GM03348 (cell line): ENCODE measurements at places on chromosomes 7 and 10.

DNA sequence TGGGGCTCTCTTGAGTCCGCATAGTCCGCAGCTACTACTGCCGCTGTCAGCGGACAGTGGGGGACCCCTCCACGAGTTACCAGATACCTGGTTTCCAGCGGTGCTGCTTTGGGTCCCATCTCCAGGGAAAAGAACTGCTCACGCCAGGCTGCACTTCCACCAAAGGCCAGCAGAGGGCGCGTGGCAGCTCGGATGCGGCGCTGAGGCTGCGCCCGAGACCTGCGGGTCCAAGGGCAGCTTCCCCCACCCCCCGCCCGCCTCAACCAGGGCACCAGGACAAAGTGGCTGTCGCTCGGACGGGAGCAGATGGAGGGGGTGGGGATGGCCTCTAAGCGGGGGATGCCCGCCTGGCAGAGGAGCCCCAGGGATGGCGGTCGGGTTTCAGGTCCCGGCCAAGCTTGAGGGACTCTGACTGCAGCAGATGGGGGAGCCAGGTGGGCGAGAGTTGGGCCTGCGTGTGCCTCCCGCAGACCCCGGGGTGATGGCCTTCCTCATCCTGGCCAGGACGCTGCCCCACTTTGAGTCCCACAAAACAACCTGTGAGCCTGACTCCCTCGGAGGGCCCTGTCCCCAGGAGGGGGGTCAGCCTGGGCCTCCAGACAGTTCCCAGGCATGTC, 23.8 kb upstream of the ZNF735 start:
- no peak for DNase-seq

DNA sequence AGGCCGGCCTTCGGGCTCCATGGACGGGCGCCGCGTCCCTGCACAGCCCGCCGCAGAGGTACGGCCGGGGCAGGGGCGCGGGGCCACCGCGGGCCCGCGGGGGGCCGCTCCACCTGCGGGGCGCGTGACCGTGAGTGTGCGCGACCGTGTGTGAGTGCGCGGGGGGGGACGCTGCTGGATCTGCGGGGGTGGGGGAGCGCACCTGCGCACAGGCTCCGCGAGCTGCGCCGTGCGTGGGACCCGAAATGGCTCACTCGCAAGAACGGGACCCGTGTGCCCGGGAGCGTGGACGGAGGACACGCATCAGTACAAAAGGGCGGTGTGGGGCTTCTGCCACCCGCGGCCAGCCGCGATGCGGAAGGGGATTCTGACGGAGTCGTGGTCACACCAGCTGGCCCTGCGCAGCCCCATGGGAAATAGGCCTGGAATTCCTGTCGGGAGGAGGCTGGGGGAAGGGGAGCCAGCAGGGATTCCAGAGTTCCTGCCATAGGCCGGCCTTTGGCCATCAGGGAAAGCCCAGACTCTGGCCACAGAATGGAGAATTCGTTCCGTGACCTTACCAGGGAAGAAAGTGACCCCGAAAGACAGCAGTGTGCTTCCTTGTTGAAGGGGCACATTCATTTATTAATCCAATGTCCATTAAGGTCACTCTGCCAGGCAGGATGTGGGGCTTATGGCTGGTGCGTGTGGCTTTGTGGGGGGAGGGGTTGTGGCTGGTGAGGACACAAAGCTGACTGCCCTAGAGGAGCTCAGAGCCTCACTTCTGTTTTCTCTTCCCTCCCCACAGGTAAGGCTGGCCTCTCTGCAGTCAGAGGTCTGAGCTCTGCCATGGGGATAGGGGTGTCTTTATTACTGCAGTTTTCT, 494 bp downstream of the REPIN1 start:
- DNase-seq, result peak; percentile 85

GRCh38 chr10:124453960-124454610, 4.2 kb upstream of the NKX1-2 start:
- DNase-seq, result no peak

GRCh38 chr10:97529685-97530465, 31.2 kb downstream of the UBTD1 start:
- no peak for DNase-seq

- DNase-seq, result no peak
Observed at GRCh38 chr7:21972397-21972784, 26.7 kb upstream of the CDCA7L start.

- peak; percentile 78 for DNase-seq
Observed at GRCh38 chr7:74083928-74084721, 521 bp downstream of the LIMK1 start.

GRCh38 chr7:74575083-74575784, 82.3 kb upstream of the GTF2I start:
- DNase-seq, result peak; percentile 22

GRCh38 chr10:70115948-70116682, 16.5 kb downstream of the AIFM2 start:
- peak; percentile 76 for DNase-seq

GRCh38 chr7:80135309-80136104, 876 bp downstream of the GNAI1 start:
- peak; percentile 68 for DNase-seq

DNA sequence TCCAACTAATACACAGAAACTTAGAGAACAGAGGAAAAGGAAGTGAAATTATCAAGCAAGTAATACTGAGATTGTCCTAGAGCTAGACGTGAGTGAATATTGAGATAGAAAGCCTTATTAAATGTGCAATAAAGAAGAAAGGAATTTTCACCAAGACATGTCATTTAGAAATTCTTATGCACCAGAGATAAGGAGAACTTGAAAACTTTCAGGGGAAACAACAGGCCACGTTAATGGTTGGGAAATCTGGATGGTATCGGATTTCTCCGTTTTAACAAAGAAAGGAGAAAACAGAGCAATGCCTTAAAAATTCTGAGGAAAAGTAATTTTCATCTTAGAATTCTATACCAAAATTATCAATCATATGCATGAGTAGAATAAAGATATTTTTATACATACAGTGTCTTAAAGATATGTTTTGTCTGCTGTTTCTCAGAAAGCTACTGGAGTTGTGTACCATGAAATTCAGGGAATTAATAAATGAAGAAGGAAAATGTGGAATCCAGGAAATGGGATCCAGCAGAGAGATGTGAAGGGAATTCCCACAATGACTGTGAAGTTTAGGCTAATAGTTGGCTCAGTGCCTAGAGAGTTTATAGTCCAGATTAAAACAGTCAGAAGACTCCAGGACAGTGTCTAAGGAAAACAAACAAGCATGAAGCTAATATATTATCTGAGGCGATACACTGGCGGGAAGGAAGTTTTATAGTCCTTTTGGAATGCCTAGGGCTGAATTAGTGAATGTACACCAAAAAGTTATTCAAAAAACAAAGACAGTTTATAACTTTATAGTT, 159.5 kb downstream of the PPP1R9A start:
- DNase-seq, result no peak

- DNase-seq, result no peak
Observed at GRCh38 chr10:77034240-77034639, 603.4 kb downstream of the KCNMA1 start.

DNA sequence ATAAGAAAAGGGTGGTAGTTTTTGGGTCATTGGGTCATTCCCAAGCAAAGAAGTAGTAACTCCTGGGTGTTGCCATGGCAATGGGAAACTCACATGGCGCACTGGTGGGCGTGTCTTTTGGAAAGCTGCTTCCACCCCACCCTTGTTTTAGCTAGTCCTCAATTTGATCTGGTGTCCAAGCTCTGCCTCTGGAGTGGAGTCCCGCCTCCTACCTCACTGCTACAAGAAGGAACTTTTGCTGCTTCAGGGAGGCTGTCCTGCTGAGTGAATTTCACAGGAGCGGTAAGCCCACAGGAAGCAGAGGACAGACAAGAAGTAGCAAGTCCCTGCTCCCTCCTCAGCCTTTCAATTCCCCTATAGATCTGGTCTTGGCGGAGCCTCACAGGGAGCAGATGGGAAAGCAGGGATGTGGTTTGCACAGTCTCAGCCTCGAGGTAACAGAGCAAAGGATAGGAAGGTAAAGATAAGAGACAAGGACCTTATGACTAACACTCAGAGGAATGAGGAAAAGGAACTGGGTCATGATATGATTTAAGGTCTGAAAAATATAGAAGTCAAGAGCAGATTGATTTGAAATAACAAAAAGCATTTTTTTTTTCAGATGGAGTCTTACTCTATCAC, 700.3 kb downstream of the TNS3 start:
- DNase-seq, result no peak

DNA sequence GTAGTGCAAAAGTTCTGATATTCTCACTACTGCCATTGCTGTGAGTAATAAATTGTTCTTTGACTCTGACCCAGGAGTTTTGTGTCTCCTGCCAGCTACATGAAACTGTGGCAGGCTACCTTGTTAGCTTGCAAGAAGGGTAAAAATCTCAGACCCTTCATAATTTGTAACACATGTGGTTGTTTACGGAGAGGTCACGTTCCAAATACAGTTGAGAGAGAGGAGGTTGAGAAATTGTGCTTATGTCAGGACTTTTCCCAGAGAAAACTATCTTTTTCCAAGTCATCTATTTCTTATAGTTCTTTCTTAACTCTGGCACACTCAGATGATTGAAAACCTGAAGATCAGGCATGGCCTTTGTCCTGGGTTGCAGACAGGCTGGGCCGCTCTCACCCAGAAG, 114.4 kb upstream of the SVIL start:
- DNase-seq, result no peak

- no peak for DNase-seq
Observed at GRCh38 chr7:25959168-25959734, 192.7 kb upstream of the NFE2L3 start.

- no peak for DNase-seq
Observed at GRCh38 chr10:130968964-130969363, 342.6 kb downstream of the TCERG1L start.

DNA sequence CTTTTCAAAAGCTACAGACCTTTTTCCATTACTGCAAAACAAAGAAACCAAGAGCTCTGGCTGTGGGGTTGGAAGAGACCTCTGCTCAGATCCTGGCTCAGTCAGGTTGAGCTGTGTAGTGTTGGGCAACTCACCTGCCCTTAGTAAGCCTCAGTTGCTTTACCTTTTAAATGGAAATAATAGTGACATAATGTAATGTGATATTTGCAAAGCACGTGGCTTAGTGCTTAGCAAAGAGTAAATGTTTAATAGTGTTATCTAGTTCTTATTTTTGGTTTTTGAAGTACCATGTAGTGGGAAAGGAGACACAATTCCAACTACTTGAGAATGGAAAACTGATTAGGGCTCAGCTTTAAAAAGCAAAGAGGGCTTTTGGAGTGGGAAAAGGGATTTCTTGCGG, 100.2 kb downstream of the SVIL start:
- DNase-seq, result no peak

DNA sequence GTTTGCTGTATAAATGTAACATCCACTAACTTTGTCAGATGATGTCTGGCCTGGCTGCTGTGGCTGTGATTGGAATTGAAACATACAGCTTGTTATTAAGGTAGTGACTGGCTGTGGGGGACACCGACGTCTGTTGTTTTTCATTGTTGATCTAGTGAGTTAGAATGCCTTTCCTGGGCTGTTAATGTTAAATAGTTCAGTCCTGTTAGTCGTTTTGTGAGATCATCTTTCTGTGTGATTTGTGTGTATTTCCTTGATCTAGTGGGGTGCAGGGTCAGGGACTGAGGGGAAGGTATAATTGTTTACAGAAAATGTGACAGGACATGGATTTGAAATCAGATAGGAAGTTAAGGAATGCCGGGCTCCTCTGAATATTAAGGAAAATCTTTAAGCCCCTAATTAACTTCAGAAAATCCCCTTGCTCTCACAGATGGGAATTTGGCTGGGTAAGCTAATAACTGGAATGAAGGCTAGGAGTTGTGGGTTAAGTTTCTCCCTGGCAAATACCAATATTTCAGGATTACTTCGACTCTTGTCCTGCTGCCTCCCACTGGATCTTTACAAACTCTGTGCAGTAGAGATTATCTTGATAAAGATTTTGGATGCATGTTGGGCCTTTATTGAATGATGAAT, 163.1 kb downstream of the AUTS2 start:
- no peak for DNase-seq

- DNase-seq, result no peak
Observed at GRCh38 chr7:7786595-7786994, 68.2 kb upstream of the RPA3 start.

GRCh38 chr10:5563321-5563961, 38.7 kb downstream of the CALML3 start:
- DNase-seq, result peak; percentile 61

- peak; percentile 52 for DNase-seq
Observed at GRCh38 chr10:29798921-29799690, 164.3 kb upstream of the SVIL start.

DNA sequence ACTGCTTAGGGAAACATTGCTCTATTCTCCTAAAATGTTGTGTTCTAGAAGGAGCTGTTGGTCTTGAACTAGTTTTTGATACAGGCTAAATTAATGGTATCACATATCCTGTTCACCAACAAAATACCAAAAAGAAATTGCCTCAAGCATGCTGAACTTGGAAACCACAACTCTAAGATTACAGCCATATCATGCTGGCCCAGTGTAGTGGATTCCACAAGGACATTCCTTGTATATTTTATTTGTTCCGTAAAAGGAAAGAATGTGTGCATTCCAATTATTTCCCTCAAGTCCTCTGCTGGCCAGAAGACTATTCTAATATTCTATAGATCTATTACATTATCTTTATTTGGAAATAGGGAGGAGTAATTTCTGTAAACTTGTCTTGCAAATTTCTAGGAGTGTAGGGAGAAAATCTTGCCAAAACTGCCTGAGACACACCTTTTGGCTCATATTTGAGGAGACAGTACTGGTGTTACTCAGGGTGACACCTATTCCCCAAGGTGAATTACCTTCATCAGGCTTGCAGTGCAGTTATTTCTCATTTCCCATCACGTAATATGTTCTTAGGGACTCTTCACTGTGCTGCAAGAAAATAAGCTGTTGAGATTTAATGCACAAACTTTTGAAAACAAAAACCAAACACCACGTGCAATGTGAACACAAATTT, 1.9 kb upstream of the NEBL start:
- DNase-seq, result no peak

GRCh38 chr10:34275626-34276130, 539.4 kb downstream of the PARD3 start:
- DNase-seq, result no peak

DNA sequence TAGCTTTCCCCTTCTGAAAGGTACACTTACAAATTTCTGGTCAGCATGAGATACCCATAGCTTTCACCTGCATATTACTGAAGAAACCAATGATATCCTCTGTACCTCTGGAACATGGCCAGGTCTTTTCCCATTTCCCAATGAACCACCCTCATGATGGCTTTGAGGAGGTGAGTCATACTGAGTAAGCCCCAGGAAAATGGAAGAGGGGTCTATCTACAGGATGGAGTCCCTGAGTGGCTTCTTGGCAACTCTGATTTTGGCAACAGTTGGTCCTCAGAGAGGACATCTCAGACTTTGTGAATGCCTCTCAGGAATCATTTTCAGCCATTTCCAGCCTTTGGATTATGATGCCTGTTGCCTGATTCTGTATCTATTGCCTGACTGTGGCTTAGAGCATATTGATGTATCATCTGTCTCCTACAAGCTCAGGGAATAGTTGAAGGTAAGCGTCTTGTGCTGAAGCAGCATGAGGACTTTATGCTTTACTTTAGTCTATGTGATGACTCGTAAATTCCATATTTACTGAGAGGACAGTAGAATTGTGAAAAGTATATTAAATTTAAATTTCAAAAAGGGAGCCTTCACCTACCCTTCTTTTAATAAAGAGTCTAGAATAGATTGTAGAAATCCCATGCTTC, 84.7 kb upstream of the DKK1 start:
- no peak for DNase-seq

- no peak for DNase-seq
Observed at GRCh38 chr10:77649333-77650331, 12.0 kb upstream of the KCNMA1 start.

GRCh38 chr7:8125680-8126444, 136.1 kb downstream of the ICA1 start:
- DNase-seq, result no peak

GRCh38 chr7:106269254-106269961, 15.4 kb downstream of the NAMPT start:
- no peak for DNase-seq

GRCh38 chr10:30829901-30830300, 200.3 kb upstream of the LYZL2 start:
- DNase-seq, result peak; percentile 58
